ENCODE measurements at places on chromosomes 2 and 18.

GRCh38 chr2:75200140-75201096, 1.1 kb upstream of the TACR1 start:
- no peak for DNase-seq

DNA sequence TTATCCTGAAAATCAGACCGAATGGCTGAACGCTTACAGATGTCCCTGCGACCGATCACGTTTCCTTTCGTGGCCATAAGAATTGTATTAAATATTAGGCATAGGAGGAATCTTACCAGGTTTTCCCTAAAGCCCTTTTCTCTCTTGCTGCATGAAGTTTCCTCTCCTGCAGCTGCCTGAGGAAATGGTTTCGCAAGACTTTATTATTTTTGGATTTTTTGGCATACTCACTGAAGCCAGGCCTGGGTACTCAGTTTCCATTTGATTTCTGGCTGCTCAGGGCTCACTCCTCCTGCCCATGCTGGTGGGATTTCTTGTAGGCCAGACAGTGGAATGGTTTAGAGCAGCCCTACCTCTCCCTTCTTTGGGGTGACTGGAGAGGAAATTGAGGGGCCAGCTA, 114.0 kb downstream of the KLHL29 start:
- no peak for DNase-seq

DNA sequence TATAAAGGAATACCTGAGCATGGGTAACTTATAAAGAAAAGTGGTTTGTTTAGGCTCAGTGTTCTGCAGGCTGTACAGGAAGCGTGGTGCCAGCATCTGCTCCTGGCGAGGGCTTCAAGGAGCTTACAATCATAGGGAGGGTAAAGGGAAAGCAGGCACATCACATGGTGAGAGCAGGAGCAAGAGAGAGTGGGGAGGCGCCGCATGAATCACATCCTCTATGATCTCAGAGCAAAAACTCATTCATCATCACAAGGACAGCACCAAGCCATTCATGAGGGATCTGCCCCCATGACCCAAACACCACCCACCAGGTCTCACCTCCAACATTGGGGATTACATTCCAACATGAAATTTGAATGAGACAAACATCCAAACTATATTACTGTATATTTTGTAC, 32.5 kb downstream of the R3HDM1 start:
- no peak for DNase-seq

DNA sequence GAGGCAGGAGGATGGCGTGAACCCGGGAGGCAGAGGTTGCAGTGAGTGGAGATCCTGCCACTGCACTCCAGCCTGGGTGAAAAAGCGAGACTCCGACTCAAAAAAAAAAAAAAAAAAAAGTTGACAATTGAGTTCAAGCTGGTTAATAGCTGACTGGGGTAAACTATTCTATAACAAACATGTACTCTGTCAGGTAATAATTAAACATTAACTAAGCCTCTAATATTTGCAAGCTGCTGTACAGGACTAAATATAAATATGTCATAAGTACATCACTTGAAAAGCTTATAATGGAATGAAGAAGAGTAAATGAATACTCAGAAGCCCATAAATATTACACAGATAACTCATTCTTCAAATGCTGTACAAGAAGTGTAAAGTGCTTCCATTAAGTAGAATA, 190.4 kb upstream of the CRIM1 start:
- no peak for DNase-seq

DNA sequence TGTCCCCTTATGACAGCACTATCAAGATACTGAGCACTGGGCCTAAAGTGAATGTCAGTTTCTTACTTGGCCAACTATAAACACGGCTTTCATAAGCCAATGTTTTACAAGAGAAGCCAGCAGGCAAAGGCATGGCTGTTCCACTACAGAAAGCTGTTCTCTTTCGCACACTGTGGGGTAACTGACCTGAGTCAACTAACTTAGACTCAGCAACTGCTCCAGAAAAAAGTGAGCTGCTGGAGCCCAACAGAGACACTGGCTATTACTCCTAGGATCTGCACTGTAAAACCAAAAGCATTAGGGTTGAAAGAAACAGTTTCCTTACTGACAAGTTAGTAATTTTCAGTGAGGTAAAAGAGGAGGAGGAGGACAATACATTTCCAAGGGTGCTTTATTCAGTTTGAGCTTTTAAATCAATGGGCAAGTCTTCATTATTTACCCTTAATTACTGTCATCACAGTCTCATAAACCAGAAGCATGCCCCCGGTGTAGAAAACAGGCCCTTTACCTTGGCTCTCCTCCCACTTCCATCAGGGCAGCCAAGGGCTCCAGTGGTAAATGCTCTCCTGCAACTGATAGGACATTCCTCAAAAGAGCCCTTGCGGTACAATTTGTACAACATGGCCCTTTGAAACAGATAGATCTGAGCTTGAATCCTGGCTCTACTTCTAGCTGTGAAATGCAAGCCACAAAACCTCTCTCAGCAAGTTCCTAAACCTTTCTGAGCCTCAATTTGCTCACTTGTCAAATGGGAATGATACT, 275.7 kb downstream of the PDE11A start:
- DNase-seq: no peak

DNA sequence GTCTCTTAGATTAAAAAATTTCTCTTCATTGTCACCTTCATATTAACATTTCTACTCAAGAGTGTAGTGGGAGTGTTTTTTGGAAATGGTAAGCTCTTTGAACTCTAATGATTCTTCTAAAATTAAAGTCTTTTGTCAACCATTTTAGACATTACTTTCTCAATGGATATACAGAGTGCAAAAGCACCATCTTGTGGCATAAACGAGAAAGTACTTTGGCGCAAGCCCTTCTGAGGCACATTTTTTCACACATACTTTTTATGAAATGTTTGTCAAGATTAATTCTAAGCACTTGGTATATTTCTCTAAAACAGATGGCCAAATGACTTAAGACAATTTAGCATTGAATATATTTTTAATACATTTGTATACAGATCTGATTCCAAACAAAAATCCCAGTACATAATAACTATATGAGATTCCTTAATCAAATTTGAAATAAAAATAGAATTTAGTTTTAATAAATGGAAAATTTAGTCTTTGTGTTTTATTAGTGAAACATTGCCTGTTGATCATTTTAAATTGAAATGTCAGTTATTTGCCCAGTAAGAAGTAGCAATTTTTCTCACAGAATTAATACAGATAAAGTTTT, 63.3 kb upstream of the GALNT5 start:
- DNase-seq: no peak

- DNase-seq: no peak
Measured at GRCh38 chr2:24317491-24317920, 42.8 kb downstream of the ITSN2 start.

GRCh38 chr2:200258881-200259576, 47.5 kb upstream of the SPATS2L start:
- DNase-seq: no peak

- DNase-seq: no peak
Measured at GRCh38 chr2:176063958-176064357, 19.8 kb downstream of the EVX2 start.

DNA sequence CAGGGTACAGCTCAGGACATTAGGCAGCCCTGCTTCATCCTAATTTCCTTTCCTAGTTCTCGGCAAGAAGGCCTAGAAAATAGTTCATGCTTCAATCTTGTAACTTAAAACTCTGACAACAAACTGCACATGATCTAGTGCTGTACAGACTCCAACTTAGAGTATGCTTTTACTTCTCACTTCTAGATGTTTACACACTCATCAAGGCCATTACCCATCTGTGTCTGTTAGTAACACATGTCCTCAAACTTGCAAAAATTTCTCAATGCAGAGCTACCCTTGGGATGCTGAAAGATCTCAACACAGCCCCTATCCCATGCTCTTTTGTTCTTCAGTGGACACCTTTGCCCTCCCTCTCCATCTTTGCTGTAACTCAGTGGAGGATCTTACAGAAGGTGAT, 252.0 kb downstream of the OSR1 start:
- no peak for DNase-seq

DNA sequence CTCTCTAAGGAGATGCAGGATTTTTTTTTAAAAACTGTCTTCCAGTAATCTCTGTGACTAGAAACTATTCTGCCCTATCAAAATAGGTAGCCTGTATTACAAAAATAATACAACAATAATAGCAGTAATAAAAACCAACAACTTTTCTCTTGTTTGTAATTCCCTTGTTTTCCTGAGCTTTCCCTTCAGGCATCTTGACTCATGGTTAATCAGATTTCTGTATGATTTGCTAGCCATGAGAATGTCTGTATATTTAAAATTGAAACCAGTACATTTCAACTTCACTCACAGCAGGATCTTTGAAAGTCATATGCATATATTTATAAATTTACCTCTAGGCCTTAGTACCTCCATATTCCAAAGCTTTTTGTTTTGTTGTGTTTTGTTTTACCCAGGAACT, 38.2 kb downstream of the SLC4A10 start:
- no peak for DNase-seq

DNA sequence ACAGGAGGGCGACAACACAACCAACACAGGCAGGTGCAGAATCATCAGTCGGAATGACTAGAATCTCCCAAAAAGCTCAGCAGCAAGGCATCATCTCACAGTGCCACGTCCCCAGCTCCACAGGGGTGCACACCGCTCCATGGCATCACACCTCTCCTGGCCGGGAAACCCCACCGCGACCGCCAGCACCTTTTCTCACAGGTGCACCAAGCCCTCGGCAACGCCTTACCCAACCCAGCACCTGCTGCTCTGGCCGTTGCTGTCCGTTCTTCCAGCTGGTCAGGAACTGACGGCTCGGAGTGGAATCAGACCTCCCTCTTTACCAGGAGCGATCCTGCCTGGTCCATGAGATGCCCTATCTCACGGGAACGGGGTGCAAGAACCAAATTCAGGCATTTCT, 61.3 kb downstream of the ZNF516 start:
- DNase-seq: no peak

GRCh38 chr2:216113572-216113971, 4.4 kb downstream of the XRCC5 start:
- DNase-seq: no peak

- DNase-seq: no peak
Measured at GRCh38 chr18:44889111-44889510, 208.4 kb downstream of the SETBP1 start.

DNA sequence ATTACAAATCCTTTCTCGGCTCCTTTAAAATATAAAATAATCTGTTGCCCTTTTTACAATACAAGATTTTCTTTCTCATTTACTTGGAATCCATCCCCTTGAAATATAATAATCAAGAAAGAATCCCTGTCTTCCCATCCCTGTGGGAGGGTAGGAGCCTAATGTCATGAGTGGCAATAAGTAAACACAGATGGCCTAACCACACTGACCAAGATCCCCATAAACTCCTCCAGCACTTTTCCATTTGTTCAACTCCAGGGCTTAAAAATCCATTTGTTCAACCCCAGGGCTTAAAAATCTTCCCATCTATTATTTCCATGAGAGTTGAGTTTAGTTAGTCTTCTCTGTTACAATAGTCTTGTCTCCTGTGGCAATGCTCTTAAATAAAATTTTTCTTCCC, 297.6 kb downstream of the CDH7 start:
- DNase-seq: no peak

DNA sequence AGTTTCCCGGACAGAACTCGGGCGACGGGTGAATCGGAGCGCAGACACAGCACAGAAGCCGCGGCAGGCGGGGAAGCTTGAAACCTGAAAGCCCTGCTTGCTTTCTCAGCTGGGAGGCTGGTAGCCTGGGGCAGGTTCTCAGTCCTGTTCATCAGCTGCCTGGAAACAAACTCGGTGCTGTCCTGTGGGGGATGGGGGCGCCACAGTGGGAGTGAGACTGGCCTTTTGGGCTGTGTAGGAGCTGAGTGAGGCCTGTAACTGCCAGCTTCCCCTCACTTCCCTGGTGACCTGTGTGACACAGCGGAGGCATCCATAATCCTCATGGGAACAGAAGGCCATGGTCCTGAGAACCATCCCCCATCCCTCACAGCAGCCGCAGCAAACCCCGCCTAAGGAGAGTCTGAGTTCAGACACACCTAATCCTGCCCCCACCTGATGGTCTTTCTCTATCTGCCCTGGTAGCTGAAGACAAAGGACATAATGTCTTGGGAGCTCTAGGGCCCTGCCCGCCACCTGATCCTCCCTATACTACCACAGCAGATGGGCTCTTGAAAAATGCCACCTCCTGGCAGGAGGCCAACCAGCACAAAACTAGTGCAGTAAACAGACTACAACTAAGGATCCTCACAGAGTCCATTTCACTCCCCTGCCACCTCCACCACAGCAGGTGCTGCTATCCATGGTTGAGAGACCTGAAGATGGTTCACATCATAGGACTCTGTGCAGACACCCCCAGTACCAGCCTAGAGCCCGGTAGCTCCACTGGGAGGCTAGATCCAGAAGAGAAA, 52.7 kb upstream of the LDLRAD4 start:
- no peak for DNase-seq

DNA sequence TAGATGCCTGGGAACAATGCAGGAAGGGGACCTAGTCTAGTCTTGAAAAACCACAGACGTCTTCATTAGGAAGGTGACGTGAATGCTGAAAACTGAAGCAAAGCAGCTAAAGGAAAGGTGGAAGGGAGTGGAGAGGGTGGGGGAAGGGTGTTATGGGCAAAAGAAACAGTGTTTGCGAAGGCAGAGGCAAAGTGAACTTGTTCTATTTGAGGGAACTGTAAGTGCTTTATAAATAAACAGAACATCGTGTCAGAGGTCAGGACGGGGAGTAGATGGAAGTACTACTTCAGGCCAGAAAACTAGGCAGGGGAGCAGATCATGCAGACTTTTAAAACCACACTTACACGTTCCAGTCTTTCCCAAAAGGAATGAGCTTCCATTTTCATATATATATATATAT, 57.8 kb downstream of the FASTKD2 start:
- no peak for DNase-seq

DNA sequence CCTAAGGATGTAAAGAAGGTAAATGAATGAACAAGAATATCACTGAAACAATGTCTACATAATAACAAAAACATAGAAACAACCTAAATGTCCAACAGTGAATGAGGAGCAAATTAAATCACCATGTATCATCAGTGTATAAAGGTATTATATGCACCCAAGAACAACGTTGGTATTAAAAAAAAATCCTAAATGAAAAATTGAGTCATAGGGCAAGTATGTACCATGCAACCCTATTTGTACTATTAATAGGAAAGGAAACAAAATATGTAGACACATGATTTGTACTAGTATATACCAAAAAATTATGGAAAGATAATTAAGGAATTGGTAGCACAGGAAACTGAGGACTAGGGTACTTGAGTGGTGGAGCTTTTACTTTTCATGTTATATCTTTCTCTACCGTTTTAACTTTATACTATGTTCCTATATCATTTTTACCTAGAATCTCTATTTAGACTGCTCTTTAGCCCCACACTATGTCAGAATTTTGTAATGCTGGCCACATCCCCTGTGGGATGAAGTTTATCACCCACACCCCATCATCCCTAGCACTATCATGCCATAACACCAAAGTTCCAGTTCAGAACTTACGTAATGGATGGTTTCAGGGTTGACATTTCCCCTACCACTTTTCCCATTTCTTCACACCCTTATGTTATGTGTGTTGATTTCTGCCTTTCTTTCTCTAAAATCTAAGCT, 25.6 kb downstream of the IKZF2 start:
- DNase-seq: no peak

- peak; percentile 28 for DNase-seq
Measured at GRCh38 chr18:35045121-35045520, 3.9 kb downstream of the MAPRE2 start.
